ENCODE measurements at places on chromosomes 2 and 18.

GRCh38 chr18:8685141-8685913 is 20.0 kb upstream of the MTCL1 start:
- peak; percentile 41 for DNase-seq

DNA sequence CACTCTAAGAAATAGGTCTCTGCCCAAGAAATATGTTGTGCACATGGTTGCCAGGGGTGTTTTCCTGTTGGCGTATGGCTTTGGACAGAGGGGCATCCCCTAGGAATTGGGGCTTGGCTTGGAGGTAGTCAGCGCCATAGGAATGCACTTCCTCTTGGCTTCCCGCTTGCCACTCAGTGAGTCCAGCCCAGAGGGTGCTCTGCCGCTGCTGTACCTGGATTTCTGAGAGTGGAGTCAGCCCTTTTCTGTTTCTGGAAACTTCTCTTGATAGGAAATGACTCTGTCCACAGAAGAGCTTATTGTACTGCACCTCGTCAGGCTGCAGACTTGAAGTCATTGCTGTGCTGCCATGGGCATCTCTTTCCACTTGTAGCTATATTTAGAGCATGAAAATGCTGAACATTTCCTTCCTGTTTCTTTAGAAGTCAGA is 116.7 kb upstream of the MGAT5 start:
- no peak for DNase-seq

- DNase-seq: no peak
Observed at GRCh38 chr18:27298214-27298804, 113.2 kb upstream of the CHST9 start.

DNA sequence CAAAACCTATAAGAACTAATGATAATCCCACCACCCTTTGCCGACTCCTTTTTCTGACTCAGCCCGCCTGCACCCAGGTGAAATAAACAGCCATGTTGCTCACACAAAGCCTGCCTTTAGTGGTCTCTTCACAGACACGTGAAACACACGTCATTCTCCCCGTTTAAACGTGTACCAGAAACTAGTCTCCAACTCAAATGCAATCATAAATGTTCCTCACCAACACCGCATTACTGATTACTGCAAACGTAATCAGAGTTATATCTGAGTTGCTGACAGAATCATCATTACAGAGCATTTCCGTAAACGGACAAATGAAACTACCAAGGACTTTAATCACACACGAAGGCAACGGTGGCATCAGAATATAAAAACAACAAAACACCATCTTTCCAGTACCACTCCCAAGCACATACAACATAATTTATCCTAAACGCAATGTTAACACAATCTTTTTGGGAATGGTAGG is 1.9 kb downstream of the CLK1 start:
- DNase-seq: no peak

DNA sequence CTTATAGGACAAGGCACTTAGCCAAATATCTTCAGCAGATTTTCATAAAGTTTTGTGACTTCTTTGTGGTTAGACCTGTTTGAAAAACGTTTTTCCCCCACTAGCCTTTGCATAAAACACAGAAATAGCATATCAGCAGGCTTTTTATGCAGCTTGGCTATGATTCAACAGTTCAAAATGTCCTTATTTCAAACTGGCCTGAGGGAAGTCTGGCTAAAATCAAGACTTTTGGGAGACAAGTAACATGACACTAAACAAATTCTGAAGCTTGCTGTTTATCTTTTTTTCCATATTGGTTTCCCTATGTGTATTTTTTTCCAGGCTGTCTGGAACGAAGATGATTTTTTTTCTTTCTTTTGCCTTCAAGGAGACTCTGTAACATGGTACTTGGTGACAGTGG is 95.1 kb upstream of the L3MBTL4 start:
- no peak for DNase-seq

GRCh38 chr2:104025295-104025694 is 828.6 kb upstream of the POU3F3 start:
- no peak for DNase-seq

DNA sequence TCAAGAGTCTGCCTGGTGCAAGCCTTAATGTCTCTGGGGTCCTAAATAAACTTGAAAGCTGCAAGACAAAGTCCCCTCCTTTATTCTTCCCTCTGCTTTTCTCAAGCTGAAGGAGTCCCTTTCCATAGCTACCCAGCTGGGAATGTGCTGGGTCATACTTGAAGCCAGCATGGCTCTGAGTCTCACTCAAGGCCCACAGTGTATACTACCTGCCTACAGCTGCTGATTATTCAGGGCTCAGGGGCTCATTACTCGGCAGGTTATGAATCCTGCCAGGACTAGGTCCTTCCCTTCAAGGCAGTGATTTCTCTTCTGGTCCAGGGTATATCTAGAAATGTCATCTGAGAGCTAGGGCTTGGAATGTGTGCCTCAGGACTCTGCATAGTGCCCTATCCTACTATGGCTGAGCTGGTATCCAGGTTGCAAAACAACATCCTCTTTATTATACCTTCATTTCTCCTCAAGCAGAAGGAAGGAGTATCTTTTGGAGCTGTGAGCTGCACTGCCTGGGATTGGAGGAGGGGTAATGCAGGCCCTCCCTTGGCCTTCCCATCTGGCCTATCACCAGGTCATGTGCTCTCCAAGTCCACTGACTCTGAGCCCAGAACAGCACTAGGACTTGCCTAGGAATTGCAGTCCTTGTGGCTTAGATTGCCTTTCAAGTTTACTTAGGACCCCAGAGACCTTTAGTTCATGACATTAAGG is 22.3 kb downstream of the IL1RN start:
- no peak for DNase-seq

- DNase-seq: no peak
Observed at GRCh38 chr2:238948765-238949641, 101.1 kb downstream of the TWIST2 start.

- DNase-seq: no peak
Observed at GRCh38 chr18:61187971-61188370, 145.3 kb upstream of the CDH20 start.

- peak; percentile 7 for DNase-seq
Observed at GRCh38 chr18:32441533-32441932, 29.1 kb downstream of the GAREM1 start.

- DNase-seq: no peak
Observed at GRCh38 chr2:28568036-28568435, 72.2 kb downstream of the PLB1 start.

GRCh38 chr2:175648577-175649063 is 353.4 kb downstream of the LNPK start:
- no peak for DNase-seq

- DNase-seq: no peak
Observed at GRCh38 chr2:190792956-190793888, 87.4 kb upstream of the GLS start.

DNA sequence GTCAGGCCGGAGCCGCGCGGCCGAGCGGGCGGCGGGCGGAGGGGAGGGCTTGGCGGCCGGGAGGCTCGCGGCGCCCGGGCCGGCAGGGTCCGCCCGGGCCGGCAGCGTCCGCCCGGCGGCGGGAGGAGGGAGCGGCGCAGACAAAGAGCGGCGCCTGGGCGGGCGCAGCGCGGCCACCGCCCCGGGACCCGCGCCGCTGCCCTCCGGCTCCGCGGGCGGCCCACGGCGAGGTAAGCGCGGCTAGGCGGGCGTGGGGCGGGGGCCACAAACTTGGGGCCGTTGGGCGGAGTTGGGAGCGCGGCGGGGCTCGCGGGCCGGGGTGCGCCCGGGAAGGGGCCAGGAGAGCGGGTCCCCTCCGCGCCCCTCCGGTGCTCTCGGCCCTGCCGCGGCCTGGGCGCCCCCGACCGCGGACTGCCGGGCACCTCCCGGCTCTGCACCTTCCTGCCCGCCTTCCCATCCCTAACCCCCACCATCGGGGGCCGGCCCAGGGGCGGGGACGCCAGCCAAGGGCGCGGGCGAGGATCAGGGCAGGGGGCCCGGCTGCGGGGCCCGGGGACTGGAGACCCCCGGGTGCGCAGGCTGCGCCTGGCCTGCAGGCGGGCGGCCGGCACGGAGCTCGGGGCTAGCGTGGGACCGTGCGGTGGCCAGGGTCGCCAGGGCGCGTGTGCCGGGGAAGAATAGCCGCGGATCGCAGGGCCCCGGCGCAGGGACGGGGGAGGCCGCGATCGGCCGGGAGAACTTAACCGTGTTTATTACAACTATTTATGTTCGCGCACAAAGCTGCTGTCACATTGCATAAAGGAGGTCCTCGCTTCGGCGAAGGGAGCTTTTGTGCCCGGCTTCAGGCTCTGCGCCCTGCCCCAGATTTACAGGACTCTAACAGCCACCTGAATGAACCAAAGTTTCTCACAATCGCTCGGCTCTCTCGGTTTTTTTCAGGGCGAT is at the start of gene NCK2:
Gene NCK2 (plus strand): TSS at position 4 of the 945 bp plus-strand sequence. CDS start 110,152 bp downstream, outside the sequence.
- no peak for DNase-seq

DNA sequence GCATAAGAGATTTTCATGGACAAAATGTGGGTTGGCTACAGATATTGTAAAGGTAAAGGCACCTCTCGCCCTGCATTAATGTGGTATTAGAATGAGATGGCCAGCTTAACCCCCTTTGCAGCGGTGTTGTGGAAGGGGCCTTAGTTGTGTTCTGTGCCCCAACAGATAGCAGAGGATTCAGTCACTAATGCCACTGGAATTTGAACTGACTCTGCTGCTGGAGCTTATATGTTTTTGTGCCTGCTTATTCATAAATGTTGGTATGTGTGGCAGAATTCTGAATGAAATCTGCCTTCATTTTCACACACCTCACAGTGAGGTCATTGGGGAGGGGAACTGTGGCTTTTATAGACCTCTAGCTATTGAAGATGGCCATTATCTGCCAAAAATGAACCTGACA is 90.7 kb upstream of the ITGA6 start:
- no peak for DNase-seq

DNA sequence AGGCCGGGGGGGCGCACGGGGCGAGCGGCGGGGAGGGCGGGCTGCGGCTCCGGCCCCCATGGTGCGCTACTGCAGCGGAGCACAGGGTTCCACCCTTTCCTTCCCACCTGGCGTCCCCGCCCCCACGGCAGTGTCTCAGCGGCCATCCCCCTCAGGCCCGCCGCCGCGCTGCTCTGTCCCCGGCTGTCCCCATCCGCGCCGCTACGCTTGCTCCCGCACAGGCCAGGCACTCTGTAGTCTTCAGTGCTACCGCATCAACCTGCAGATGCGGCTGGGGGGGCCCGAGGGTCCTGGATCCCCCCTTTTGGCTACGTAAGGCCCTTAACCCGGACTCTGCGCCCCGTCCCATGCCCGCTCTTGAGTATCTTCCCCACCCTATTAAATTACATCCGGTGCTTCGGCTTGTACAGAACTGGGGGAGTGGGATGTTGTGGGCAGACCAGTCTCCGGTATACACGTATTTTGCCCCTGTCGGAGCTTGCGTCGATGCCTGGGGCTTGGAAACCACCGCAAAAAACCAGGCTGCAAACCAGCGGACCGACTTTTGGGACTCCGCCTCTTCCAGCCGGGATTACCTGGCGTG is 598 bp upstream of the WBP1 start:
- no peak for DNase-seq

GRCh38 chr2:205969584-205969983 is 116.4 kb downstream of the INO80D start:
- no peak for DNase-seq

Data from brain pericyte (primary cell).